Daoy (cell line): ENCODE measurements at places on chromosomes 7 and 10. TPM values are rescaled to one million over a fixed set of nuclear protein-coding genes. Genes with fewer than 3 reads are reported as not detected.

CDNF gene
- not detected in 2 replicates for total RNA-seq

DNA sequence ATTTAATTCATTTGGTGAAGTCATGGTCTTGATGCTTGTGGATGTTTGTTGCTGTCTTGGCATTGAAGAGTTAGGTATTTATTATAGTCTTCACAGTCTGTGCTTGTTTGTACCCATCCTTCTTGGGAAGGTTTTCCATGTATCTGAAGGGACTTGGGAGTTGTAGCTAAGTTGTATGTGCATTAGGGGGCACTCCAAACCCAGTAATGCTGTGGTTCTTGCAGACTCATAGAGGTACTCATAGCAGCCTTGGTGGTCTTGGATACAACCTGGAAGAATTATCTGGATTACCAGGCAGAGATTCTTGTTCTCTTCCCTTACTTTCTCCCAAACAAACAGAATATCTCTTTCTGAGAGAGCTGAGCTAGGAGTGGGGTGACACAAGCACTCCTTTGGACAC, 93.2 kb downstream of the ADCYAP1R1 start:
- no peak for DNase-seq

DNA sequence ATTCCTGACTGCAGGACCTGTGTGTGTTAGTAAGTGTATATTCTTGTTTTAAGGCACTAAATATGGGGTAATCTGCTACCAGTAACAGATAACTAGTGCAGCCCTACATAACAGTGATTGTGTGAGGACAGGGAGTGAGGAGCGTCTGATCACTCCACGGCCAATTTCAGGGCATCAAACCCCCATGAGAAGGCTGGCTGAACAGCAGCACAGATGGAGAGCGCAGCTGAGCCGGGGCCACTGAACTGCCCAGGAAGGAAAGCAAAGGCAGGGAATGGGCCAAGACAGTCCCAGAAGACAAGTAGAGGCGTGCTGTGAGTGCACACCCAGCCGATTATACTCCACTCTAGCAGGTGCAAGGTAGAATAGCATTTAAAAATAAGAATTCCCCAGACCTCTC, 157.1 kb upstream of the CHST15 start:
- DNase-seq, result no peak

CYP2C9 gene
- total RNA-seq, result not detected in 2 replicates

GRCh38 chr10:124266468-124267230, 152.1 kb downstream of the OAT start:
- no peak for DNase-seq
